Activated T-helper 2 cell treated with anti-CD3 and anti-CD28 coated beads, Interferon-gamma antibody, Interleukin-2, Interleukin-4, amounts not matched to agents 10 μg/mL and 5 μg/mL and 100 μg/mL, durations not matched to agents 14 hours and 24 hours and 36 hours (primary cell): ENCODE measurements at places on chromosomes 6 and 20. TPM values are rescaled to one million over a fixed set of nuclear protein-coding genes. Genes with fewer than 3 reads are reported as not detected.

PRPH2 gene
- not detected in 2 replicates for total RNA-seq

PYGB gene
- total RNA-seq = 34.5 and 37.1 TPM in 2 replicates

TNFRSF21 gene
- 2.7 and 2.8 TPM in 2 replicates for total RNA-seq

CD109 gene
- 24.4 and 26.1 TPM in 2 replicates for total RNA-seq

GRCh38 chr6:18577491-18577890, 190.3 kb downstream of the RNF144B start:
- no peak overlapping the region for H3K27ac ChIP-seq
- no peak overlapping the region for H3K4me3 ChIP-seq
- no peaks in the 10 kb centered on the region for H3K36me3 ChIP-seq
- no peaks in the 10 kb centered on the region for H3K4me1 ChIP-seq
- H3K27me3 ChIP-seq = peaks cover 14% of the 10 kb centered on the region

DNA sequence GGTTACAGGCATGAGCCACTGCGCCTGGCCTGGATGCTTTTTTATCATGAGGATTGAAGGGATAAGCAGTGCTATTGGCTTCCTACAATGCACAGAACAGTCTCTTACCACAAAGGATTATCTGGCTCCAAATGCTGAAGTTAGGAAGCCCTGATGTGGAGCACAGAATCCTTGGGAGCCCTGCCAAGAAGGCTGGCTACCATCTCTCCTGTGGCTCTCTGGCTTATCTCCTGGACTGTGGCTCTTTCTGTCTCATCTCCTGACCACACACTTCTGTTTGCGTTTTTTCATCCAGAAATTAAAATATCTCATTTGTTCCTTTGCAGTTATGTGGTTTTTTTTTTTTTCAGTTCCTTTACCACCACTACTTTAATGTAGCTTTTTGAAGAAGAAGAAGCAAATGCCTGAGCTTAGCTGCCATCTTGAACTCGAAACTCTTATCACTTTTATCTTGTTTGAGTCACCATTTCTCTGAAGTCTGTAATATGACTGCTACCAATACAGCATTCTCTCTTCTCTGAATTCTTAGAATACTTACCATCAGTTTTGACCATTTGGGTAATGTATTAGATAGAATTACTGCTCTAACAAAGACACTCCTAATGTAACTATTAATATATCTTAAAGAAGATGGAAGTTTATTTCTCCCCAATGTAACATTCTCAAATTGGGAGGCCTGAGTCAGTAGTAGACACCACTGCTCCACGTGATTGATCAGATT, 1044.7 kb downstream of the KIF16B start:
- no peaks in the 10 kb centered on the region for H3K36me3 ChIP-seq
- no peak for DNase-seq
- H3K27me3 ChIP-seq = no peaks in the 10 kb centered on the region
- H3K4me3 ChIP-seq = no peak overlapping the region
- no peaks in the 10 kb centered on the region for H3K4me1 ChIP-seq
- H3K27ac ChIP-seq = no peak overlapping the region

GRCh38 chr20:50506270-50506579, 4.0 kb upstream of the PTPN1 start:
- DNase-seq = no peak
- H3K27me3 ChIP-seq = no peaks in the 10 kb centered on the region

DNA sequence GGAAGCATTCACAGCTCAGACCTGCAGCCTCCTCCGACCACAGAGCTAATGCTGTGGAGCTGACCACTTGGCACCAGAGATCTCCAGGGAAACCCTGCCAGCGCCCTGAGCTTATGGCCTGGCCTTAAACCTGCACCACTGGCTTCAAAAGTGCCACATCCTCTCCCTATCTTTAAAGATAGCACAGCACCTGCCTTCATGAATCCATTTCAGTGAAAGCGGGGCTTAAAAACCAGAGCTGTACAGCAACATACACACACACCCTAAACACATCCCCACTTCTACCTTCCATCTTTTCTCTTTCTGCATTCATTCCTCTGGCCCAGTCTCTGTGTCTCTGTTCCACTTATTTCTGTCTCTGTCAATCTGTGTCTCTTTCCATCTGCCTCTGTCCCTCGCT, 59.8 kb upstream of the CCDC167 start:
- DNase-seq = no peak
- peaks cover 30% of the 10 kb centered on the region for H3K27me3 ChIP-seq
- no peak overlapping the region for H3K27ac ChIP-seq
- no peaks in the 10 kb centered on the region for H3K36me3 ChIP-seq
- no peak overlapping the region for H3K4me3 ChIP-seq

- no peaks in the 10 kb centered on the region for H3K36me3 ChIP-seq
- no peaks in the 10 kb centered on the region for H3K27me3 ChIP-seq
- DNase-seq = no peak
- no peak overlapping the region for H3K4me3 ChIP-seq
Observed at GRCh38 chr6:139568956-139569538, 194.6 kb upstream of the CITED2 start.

- peaks cover 10% of the 10 kb centered on the region for H3K4me1 ChIP-seq
- no peak overlapping the region for H3K4me3 ChIP-seq
- H3K36me3 ChIP-seq = peaks cover 22% of the 10 kb centered on the region
- H3K27ac ChIP-seq = no peak overlapping the region
Observed at GRCh38 chr20:32978009-32978335, 26.3 kb downstream of the SUN5 start.

- no peak overlapping the region for H3K4me3 ChIP-seq
- no peak for DNase-seq
- no peaks in the 10 kb centered on the region for H3K36me3 ChIP-seq
- no peaks in the 10 kb centered on the region for H3K4me1 ChIP-seq
- no peak overlapping the region for H3K27ac ChIP-seq
- H3K27me3 ChIP-seq = peaks cover 2% of the 10 kb centered on the region
Observed at GRCh38 chr6:12369355-12369754, 79.2 kb downstream of the EDN1 start.

DNA sequence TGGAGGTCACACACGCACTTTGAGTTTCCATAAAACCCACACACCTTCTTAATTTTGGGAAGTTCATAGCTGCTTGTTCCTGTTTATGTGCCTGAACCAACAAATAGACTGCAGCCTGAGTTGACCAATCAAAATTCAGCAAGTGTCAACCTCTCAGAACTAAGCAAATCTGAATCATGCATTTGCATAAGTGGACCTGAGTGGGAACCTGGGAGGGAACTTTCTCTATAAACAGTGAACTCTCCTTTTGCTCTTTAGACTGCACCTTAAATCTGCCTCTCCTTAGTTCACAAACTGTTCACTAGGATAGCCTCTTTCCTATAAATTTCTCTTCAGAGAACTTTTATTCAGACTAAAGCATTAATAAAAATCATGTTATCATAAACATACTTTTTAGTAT, 37.9 kb downstream of the SLC17A1 start:
- H3K4me3 ChIP-seq = no peak overlapping the region
- DNase-seq = no peak
- H3K27ac ChIP-seq = no peak overlapping the region
- no peaks in the 10 kb centered on the region for H3K36me3 ChIP-seq
- H3K27me3 ChIP-seq = peaks cover 8% of the 10 kb centered on the region

GRCh38 chr20:63955281-63955826, 862 bp downstream of the UCKL1 start:
- H3K36me3 ChIP-seq = peaks cover 22% of the 10 kb centered on the region
- H3K27me3 ChIP-seq = no peaks in the 10 kb centered on the region
- peaks cover 24% of the 10 kb centered on the region for H3K4me1 ChIP-seq
- peak overlapping the region; percentile 84 for H3K4me3 ChIP-seq

- H3K4me3 ChIP-seq = no peak overlapping the region
- H3K27me3 ChIP-seq = peaks cover 41% of the 10 kb centered on the region
- DNase-seq = no peak
- no peaks in the 10 kb centered on the region for H3K36me3 ChIP-seq
Observed at GRCh38 chr20:18279242-18279641, 9.1 kb upstream of the ZNF133 start.
